A673 (cell line): ENCODE measurements at places on chromosomes 12 and 14.

GRCh38 chr14:68191567-68192321, 372.2 kb downstream of the RAD51B start:
- H3K4me3 ChIP-seq, result no peak overlapping the region
- no peaks in the 10 kb centered on the region for H3K36me3 ChIP-seq

- H3K36me3 ChIP-seq, result peaks cover 19% of the 10 kb centered on the region
- no peak for DNase-seq
- H3K27ac ChIP-seq, result no peak overlapping the region
- H3K4me3 ChIP-seq, result no peak overlapping the region
- peaks cover 7% of the 10 kb centered on the region for H3K4me1 ChIP-seq
- no peaks in the 10 kb centered on the region for H3K27me3 ChIP-seq
Observed at GRCh38 chr14:75059642-75060041, 4.2 kb downstream of the ACYP1 start.

- no peaks in the 10 kb centered on the region for H3K27me3 ChIP-seq
- H3K4me1 ChIP-seq, result no peaks in the 10 kb centered on the region
- H3K36me3 ChIP-seq, result no peaks in the 10 kb centered on the region
- DNase-seq, result no peak
- H3K4me3 ChIP-seq, result no peak overlapping the region
- no peak overlapping the region for H3K27ac ChIP-seq
Observed at GRCh38 chr14:42921901-42922300, 1315.2 kb downstream of the LRFN5 start.

DNA sequence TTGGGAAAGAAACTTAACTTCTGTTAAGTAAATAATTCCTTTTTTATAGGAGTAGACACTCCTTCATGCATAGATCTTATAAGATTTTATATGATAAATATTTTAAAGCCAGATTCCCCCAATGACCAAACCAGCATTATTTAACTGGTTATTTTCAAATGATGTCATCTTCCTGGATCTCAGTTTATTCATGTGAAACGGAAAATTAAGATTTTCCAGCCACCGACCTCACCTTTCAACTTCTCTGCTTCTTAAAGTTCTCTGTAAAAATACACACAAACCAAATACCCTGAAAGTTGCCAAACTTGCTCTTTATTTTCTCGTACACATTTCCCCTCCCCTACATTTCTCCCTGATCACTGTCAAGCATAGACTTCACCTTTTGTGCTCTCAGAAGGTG, 364.2 kb downstream of the GALC start:
- H3K27ac ChIP-seq, result no peak overlapping the region
- no peak overlapping the region for H3K4me3 ChIP-seq
- H3K36me3 ChIP-seq, result no peaks in the 10 kb centered on the region

DNA sequence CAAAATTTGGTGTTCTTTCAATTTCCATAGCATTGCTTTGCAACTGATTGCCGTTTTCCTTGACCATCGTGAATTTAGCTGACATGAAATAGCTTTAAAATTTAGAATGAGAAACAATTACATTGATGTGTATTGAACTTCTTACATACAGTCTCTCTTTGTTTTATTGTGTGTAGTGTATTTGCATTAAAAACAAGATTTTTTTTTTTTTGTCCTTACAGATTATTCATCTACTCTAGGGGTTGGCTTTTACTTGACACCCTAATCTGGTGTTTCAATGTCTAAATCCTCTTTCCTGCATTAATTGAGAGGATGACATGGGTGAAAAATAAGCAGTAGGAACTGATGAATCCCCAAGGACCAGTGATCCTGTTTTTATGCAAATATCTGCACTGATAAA, 20.6 kb downstream of the LIN52 start:
- H3K4me3 ChIP-seq, result no peak overlapping the region
- H3K4me1 ChIP-seq, result no peaks in the 10 kb centered on the region
- H3K36me3 ChIP-seq, result peaks cover 15% of the 10 kb centered on the region
- no peaks in the 10 kb centered on the region for H3K27me3 ChIP-seq

GRCh38 chr14:24234095-24235005, 1.6 kb downstream of the GMPR2 start:
- DNase-seq, result no peak
- no peak overlapping the region for H3K27ac ChIP-seq
- H3K27me3 ChIP-seq, result no peaks in the 10 kb centered on the region

DNA sequence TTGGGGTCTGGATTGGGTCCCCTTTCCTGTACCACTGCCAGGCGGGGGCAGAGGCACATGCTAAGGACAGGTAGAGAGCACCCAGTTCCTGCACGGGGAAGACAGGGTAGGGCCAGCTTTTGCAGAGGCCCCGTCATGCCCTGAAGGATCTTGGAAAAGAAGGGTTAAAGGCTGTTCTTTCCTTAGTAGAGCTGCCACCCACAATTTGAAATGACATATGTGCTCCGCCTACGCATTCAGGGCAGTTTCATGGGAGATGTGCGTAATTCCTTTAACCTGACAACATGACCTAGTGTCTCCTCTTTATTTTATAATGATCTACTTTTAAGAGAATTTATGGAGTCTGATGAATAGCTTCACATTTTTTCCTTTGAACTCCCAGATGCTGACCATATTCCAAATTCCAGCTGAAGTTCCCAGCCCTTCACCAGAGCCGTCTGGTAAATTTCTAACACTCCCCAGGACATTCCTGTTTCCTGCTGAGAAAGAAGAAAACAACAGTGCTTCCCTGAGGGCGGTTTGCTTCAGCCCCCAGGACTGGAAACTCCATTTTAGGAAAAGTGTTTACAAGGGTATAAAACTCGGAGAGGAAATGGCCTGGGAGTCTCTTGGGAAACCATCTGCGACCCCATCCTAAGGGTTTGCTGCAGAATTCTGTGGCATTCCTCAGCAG, 58.9 kb upstream of the PLEKHG3 start:
- peaks cover 38% of the 10 kb centered on the region for H3K4me1 ChIP-seq
- H3K27me3 ChIP-seq, result no peaks in the 10 kb centered on the region
- H3K36me3 ChIP-seq, result no peaks in the 10 kb centered on the region
- no peak overlapping the region for H3K4me3 ChIP-seq
- DNase-seq, result peak; percentile 97

DNA sequence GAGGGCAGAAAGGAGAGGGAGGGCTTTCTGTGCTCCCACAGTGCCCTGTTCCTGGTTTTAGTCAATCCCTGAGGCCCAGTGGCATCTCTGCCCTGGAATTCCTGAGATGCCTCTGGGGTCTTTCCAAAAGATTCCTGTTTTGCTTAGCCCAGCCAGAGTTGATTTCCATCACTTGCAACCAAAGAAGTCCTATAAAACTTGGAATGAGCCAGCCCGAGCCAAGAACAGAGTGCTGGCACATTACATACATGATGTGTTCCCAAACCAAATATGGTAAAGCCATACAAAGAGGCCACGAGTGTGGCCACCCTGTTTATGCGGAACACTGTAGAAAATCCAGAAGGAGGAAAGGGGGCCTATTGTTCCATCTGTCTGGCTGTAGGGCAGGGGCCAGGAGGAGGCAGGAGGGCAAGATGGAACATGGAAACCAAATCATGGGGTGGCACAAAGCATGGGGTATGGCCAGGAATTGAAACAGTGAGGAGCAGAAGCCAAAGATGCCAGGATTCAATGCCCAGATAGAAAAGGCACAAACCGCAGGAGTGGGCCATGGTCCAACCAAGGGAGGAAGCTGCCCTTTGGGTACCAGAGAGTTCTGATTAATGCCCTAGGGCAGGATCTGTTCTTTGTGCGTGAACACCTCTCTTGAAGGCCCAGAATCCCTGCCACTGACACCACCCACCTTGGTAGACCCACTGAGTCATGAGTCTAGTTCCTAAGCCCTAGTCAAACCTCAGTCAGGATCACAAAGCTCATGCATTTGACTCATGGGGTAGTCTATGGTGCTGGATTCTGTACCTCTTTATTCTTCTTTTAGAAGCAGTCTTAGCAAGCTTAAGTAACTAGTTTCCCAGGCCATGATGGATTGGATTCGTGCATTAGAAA, 75.2 kb downstream of the LRRC74A start:
- H3K27ac ChIP-seq, result no peak overlapping the region
- DNase-seq, result no peak
- peaks cover 26% of the 10 kb centered on the region for H3K4me1 ChIP-seq
- no peak overlapping the region for H3K4me3 ChIP-seq
- no peaks in the 10 kb centered on the region for H3K27me3 ChIP-seq
- no peaks in the 10 kb centered on the region for H3K36me3 ChIP-seq

- H3K36me3 ChIP-seq, result peaks cover 45% of the 10 kb centered on the region
- H3K27ac ChIP-seq, result no peak overlapping the region
- H3K27me3 ChIP-seq, result no peaks in the 10 kb centered on the region
- H3K4me1 ChIP-seq, result peaks cover 33% of the 10 kb centered on the region
- DNase-seq, result no peak
Observed at GRCh38 chr12:108820707-108821406, 36.5 kb downstream of the SSH1 start.

DNA sequence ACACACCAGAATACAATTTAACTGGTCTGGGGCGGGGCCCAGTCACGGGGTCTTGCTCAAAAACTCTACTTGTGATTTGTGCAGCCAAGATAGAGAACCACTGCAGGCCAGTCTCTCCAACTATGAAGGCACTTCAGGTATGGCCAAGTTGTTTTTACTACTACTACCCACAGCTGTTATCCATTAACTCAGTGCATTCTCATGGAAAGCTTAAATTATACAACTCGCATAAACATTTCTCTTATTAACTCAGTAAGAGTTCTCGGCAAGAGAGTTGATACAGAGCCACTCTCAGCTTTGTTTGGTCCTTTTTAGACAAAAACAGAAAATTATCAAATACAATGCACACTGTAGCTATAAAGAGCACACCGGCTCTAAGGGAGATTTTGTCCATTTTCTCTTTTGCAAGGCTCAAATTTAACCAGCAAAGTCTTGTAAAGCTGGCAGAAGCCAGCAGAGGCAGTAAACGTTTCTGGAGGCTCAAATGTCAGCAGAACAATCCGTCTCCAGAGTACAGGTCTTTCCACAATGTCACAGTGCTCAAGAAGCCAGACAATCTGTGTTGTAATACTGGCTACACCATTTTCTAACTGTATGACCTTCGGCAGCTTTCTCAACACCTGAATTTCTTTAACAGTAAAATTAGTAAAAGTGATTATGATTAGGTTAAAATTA, 85.9 kb downstream of the PTGER2 start:
- no peaks in the 10 kb centered on the region for H3K27me3 ChIP-seq
- peak; percentile 14 for DNase-seq
- no peaks in the 10 kb centered on the region for H3K36me3 ChIP-seq
- H3K27ac ChIP-seq, result no peak overlapping the region
- H3K4me3 ChIP-seq, result no peak overlapping the region

DNA sequence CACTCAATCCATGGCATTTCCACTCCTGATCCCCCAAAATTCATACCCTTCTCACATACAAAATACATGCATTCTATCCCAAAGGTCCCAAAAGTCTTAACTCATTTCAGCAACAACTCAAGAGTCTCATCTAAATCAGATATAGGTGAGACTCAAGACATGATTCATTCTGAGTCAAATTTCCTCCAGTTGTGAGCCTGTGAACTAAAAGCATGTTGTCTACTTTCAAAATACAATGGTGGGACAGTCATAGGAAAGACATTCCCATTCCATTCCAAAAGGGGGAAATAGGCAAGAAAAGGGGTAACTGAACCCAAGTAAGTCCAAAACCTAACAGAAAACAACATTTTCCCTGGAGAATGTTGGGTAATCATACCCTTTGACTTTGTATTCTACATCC, 103.3 kb downstream of the C12orf75 start:
- H3K27ac ChIP-seq, result no peak overlapping the region
- DNase-seq, result no peak
- no peaks in the 10 kb centered on the region for H3K36me3 ChIP-seq

DNA sequence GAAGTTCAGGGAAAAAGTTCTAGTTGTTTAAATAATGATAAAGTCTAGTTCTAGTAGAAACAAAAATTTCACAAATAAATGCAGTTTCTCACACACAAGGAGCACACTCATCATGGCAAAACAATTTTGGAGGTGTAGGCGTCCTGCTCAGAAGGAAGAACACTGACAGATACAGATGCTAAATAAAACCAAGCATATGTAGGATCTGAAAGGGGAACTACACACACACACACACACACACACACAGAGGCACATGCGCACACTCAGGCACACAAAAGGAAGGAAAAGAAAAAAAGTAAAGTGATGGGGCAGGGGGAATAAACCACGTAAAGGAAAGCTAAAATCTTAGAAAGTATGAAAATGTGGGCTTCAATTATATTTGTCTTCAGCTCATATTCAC, 117.7 kb downstream of the SOX5 start:
- H3K4me1 ChIP-seq, result no peaks in the 10 kb centered on the region
- H3K4me3 ChIP-seq, result no peak overlapping the region
- no peaks in the 10 kb centered on the region for H3K36me3 ChIP-seq
- H3K27ac ChIP-seq, result no peak overlapping the region
- DNase-seq, result no peak

DNA sequence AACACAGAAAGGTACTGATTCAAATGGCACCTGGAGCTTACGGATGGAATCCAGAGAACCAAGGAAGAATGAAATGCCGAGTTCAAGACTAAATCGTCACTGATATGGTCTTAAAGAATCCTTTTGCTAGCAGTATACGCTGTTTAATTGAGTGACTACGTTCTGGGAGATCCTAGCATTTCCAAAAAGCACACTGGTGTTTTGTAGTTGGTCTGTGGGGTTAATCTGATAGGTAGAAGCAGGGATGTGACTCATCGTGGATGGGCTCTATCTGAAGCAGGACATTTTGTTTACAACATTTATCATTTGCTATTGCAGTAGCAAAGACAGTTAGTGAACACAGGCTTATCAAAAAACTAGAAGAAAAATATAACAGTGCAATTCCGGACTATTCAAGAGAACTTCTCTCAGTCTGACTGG, 169.2 kb upstream of the HMGA2 start:
- no peak for DNase-seq
- H3K27me3 ChIP-seq, result no peaks in the 10 kb centered on the region
- H3K27ac ChIP-seq, result no peak overlapping the region
- H3K4me1 ChIP-seq, result peaks cover 22% of the 10 kb centered on the region
- no peaks in the 10 kb centered on the region for H3K36me3 ChIP-seq

DNA sequence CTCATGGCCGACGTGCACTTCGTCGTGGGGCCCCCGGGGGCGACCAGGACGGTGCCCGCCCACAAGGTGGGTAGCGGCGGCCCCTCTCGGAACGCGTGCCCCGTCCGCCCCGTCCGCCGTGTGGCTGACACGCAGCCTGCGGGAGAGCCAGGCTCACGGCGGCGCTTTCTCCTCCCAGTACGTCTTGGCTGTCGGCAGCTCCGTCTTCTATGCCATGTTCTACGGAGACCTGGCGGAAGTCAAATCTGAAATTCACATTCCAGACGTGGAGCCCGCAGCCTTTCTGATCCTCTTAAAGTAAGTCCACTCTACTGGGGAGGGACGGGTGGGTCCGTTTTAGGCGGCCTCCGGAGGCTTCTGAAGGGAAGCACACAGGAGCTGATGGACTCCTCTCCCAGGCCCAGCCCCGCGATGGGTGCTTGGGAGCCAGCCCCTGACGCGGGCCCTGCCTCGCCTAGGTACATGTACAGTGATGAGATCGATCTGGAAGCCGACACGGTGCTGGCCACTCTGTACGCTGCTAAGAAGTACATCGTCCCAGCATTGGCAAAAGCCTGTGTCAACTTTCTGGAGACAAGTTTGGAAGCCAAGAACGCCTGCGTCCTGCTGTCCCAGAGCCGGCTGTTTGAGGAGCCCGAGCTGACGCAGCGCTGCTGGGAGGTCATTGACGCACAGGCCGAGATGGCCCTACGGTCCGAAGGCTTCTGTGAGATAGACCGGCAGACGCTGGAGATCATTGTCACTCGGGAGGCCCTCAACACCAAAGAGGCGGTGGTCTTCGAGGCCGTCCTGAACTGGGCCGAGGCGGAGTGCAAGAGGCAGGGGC, 1.1 kb downstream of the BTBD6 start:
- peaks cover 5% of the 10 kb centered on the region for H3K4me1 ChIP-seq
- peak overlapping the region; percentile 59 for H3K4me3 ChIP-seq
- no peaks in the 10 kb centered on the region for H3K27me3 ChIP-seq
- H3K36me3 ChIP-seq, result peaks cover 16% of the 10 kb centered on the region
- DNase-seq, result peak; percentile 36
- peak overlapping the region; percentile 81 for H3K27ac ChIP-seq
